ENCODE measurements at places on chromosomes 5 and 9.

GRCh38 chr5:57435701-57436134, 46.9 kb downstream of the ACTBL2 start:
- no peak for DNase-seq

DNA sequence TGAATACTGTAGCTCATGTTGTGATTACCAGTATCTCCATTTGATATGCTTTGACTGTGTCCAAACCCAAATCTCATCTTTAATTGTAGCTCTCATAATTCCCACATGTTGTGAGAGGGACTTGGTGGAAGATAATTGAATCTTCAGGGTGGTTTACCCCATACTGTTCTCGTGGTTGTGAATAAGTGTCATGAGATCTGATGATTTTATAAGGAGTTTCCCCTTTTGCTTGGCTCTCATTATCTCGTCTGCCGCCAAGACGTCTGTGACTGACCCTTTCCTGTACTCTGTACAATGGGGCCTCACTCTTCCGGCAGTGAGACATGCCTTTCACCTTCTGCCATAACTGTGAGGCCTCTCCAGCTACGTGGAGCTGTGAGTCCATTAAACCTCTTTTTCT, 59.3 kb downstream of the TRIO start:
- DNase-seq = no peak

- peak; percentile 89 for DNase-seq
Measured at GRCh38 chr5:170420806-170421412, 31.7 kb upstream of the KCNMB1 start.

DNA sequence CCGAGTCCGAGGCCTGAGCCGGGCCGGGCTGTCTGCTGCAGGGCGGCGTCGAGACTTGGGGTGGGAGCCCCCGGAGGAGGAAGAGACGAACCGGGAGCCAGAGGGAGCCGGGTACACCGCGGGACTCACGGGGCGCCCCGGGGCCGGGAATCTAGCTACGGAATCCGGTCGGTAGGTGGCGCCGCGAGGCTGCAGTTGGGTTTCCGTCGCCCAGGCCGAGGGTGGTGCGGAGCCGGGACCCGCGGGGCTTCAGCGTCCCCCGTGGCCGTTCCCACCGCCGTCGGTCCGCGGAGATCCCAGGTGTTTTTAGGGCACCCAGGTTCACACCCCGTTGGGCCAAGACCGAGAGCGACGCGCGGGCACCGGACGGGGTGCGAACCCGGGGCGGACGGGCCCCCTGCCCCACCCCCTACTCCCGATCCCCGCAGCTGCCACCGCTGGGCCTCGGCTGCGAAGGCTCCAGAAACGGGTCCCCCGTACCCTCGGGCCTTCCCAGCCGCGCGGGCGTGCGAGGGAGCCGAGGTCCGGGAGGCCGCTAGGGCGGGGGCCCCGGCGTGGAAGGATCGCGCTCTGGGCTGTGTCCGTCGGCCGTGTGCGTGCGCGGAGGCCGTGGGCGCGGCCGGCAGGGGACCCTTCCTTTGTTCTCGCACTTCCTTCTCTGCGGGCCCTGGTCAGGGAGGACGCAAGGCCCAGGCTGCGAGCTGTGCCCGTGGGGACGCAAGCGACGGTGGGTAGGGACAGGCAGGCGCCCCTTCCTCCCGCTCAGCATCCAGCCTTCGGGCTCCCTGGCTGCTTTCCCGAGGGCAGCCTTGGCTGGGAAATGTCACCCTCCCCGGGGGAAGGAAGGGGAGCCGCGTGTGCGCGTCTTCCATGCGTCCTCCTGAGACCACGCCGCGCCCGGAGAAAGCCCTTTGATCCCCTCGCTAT, 146.6 kb downstream of the GAPVD1 start:
- peak; percentile 98 for DNase-seq

DNA sequence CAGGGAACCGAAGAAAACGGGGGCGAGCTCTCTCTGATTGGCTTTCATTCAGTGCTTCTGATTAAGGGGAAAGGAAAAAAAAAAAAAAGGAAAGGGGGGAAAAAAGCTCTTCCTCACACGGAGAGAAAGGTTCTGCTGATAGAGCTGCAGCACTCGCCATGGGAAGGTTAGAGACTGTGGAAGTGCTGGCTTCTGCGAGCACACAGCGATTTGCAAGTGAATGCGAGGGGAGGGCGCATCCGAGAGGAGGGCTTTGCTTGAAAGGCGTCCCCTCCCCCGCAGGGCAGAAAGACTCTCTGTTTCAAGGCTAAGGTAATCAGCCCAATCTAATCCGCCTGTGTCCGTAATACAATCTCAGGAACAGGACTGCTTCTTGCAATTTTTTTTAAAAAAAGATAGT, at the start of gene CDH10:
CDH10 (minus strand) TSS at position 218 of the 400 bp plus-strand sequence. CDS start 51,488 bp downstream, outside the sequence.
- peak; percentile 70 for DNase-seq

GRCh38 chr9:21287280-21287679, 17.8 kb downstream of the IFNA5 start:
- no peak for DNase-seq

DNA sequence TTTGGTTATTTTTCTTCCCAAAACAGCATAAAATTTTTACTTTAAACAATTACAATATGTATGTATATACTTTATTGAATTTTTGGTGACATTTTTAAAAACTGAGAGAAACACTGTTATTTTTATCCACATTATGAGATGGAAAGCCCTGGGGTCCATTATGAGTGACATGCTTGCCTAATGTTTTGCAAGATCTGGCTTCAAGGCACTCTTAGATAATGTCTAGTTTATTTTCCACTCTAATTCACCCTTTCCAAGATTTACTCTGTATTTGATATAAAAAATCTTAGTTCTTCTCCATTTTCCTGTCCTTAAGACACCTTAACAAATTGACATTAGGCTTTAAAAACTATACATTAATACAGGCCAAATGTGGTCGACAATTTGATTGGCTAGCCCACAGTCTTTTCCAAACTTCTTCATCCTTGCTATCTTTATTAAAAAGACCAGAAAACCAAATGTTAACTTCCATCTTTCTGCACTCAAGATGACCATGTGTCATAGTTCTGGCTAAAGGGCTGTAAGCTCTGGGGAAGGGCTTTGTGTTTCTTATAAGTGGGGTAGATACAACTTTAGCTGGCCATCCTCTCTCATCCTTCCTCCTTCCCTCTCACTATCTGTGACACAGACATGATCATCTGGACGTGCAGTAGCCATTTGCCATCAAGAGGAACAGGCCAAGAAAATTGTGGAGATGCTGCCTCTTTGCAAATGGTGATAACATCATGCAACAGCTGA, 561.1 kb downstream of the PDE4D start:
- no peak for DNase-seq

DNA sequence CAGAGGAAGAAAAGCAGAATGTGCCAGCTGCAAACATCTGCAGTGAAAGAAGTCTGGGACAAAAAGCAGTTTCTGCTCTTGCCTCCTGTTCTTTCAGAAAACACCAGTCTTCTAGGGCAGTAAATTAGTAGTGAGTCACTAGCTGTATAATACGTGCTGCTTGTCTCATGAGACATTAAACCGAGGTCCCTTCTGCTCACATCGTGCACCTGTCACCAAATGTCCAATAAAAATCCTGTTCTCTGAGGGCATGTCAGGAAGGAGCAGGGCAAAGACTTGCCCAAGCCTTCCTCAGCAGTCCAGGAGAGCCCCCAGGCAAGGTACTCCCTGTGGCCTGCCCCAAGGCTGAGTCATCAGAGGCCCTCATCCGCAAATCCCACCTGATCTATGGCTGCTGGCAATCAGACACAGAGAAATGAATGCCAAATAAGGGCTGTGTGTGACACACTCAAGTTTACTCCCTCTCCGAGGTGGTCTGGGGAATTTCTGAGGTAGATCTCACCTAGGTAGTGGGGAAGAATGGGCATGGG, 255.3 kb upstream of the SMARCA2 start:
- DNase-seq = peak; percentile 22
